ENCODE measurements at places on chromosomes 12 and 14. TPM values are rescaled to one million over a fixed set of nuclear protein-coding genes. Genes with fewer than 3 reads are reported as not detected.

Gene LAG3
- total RNA-seq: not detected

Gene TOX4
- 68.2 TPM for total RNA-seq

Gene SERPINA4
- total RNA-seq: not detected

Gene SCAF11
- total RNA-seq: 152 TPM

Gene CACNA2D4
- 1.7 TPM for total RNA-seq

DNA sequence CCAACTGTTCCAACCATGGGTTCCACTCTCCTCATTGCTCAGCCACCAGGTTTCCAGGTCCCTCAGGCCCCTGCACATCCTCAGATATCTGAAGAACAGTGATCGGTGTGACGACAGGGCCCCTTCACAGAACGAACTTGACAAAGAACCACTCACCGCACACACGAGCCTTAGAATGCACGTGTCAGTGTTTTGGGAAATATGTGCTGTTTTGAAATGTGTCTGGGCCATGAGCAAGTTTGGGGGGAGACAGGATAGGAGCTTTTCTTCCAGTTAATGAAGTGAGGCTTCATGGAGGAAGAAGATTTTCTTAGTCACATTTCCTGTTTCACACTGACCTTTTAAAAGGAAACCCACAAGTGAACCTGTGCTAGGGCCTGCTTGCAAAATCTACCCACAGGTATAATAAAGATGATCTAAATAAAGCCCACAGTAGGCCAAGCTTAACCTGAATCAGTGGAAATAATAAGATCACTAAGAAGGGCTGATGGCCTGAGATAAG lies 58.6 kb downstream of the ZFP36L1 start:
- no peak overlapping the region for H3K27ac ChIP-seq
- no peak overlapping the region for H3K4me3 ChIP-seq
- H3K27me3 ChIP-seq: no peaks in the 10 kb centered on the region
- DNase-seq: no peak
- no peaks in the 10 kb centered on the region for H3K36me3 ChIP-seq
- H3K4me1 ChIP-seq: peaks cover 22% of the 10 kb centered on the region

DNA sequence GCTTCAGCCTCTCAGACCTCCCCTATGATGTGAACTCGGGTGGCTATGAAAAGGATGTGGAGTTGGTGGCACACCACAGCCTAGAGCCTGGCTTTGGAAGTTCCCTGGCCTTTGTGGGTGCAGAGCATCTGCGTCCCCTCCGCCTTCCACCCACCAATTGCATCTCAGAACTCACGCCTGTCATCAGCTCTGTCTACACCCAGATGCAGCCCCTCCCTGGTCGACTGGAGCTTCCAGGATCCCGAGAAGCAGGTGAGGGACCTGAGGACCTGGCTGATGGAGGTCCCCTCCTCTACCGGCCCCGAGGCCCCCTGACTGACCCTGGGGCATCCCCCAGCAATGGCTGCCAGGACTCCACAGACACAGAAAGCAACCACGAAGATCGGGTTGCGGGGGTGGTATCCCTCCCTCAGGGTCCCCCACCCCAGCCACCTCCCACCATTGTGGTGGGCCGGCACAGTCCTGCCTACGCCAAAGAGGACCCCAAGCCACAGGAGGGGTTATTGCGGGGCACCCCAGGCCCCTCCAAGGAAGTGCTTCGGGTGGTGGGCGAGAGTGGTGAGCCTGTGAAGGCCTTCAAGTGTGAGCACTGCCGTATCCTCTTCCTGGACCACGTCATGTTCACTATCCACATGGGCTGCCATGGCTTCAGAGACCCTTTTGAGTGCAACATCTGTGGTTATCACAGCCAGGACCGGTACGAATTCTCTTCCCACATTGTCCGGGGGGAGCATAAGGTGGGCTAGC lies 7.0 kb upstream of the RPS26 start:
- no peak for DNase-seq
- no peaks in the 10 kb centered on the region for H3K27me3 ChIP-seq
- H3K27ac ChIP-seq: no peak overlapping the region
- no peak overlapping the region for H3K4me3 ChIP-seq
- no peaks in the 10 kb centered on the region for H3K4me1 ChIP-seq
- peaks cover 15% of the 10 kb centered on the region for H3K36me3 ChIP-seq

DNA sequence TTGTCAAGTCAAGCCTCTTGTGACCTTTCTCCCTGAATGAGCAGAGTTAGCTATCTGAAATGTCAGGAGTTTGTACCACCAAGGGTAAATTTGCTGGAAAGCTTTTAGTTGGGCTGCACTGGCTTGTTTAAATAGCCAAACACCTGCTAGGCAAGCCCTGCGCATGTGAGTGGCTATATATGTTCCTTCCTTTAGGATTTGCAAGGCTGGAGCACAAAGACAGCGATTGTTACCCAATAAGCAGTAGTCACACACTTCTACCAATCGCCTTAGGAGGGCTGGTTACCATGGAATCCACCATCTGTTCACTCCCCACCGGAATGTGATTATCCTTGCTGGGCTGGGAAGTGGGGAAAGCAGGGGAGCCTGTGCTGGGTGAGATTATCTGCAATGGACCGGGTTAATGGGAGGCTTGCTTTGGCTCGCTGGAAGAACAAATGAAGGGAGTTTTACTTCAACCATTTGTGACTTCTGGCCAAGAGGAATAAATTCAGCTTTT lies 102.5 kb downstream of the FGD4 start:
- DNase-seq: peak; percentile 4
- H3K27me3 ChIP-seq: no peaks in the 10 kb centered on the region
- H3K27ac ChIP-seq: peak overlapping the region; percentile 66
- H3K4me3 ChIP-seq: no peak overlapping the region

- no peaks in the 10 kb centered on the region for H3K27me3 ChIP-seq
- peak overlapping the region; percentile 48 for H3K4me3 ChIP-seq
- no peaks in the 10 kb centered on the region for H3K36me3 ChIP-seq
- H3K4me1 ChIP-seq: peaks cover 5% of the 10 kb centered on the region
- H3K27ac ChIP-seq: peak overlapping the region; percentile 71
- peak; percentile 34 for DNase-seq
These were observed 6.1 kb upstream of the PSMA3 start for GRCh38 chr14:58238252-58239243.

- H3K4me3 ChIP-seq: no peak overlapping the region
- H3K27me3 ChIP-seq: no peaks in the 10 kb centered on the region
These were observed 316.4 kb downstream of the NOVA1 start for GRCh38 chr14:26281280-26281998.

DNA sequence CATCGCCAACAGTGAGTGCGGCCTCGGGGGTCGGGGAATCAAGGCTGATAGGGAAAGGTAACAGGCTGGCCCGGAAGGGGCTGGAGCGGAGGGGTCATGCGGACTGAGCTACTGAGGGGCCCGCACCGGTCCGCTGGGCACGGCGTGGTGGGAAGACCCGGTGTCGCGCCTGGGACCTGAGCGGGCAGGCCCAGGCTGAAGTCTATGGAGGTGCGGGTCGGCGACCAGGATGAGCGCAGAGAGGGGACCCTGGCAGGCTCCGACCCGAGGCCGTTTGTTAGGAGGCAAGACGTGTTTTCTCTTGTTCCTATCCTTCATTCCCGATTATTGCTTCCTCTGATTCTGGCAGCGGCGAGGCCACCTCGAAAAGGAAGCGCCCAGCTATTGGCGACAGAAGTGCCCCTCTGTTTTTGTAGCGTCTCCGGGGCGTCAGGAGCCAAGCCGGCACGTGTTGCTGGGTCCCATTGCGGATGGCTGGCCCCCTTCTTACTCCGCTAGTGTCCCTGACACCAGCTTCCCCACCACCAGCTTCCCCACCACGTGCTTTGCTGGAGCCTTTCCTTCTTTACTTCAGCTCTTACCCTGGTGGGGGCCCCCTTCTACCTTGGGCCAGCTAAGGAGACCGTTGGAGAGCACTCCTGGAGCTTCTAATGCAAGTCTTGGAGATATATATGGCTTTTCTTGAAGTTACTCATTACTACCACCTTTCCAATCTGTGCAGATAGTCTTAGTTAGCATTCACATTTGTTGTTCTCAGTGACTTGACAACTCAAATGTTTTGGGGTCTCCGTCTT lies 653 bp downstream of the PA2G4 start:
- peaks cover 32% of the 10 kb centered on the region for H3K36me3 ChIP-seq
- no peaks in the 10 kb centered on the region for H3K27me3 ChIP-seq
- H3K4me3 ChIP-seq: peak overlapping the region; percentile 90
- no peaks in the 10 kb centered on the region for H3K4me1 ChIP-seq
- peak overlapping the region; percentile 66 for H3K27ac ChIP-seq

GRCh38 chr12:79360286-79360685 lies 330.5 kb downstream of the PAWR start:
- peaks cover 18% of the 10 kb centered on the region for H3K4me1 ChIP-seq
- H3K4me3 ChIP-seq: no peak overlapping the region
- H3K36me3 ChIP-seq: no peaks in the 10 kb centered on the region
- no peaks in the 10 kb centered on the region for H3K27me3 ChIP-seq
- H3K27ac ChIP-seq: no peak overlapping the region

- H3K27ac ChIP-seq: no peak overlapping the region
- peak; percentile 58 for DNase-seq
- no peaks in the 10 kb centered on the region for H3K4me1 ChIP-seq
- H3K27me3 ChIP-seq: no peaks in the 10 kb centered on the region
These were observed 42.0 kb downstream of the IQSEC3 start for GRCh38 chr12:108594-108993.

- H3K4me1 ChIP-seq: no peaks in the 10 kb centered on the region
- no peaks in the 10 kb centered on the region for H3K36me3 ChIP-seq
- DNase-seq: no peak
- no peak overlapping the region for H3K4me3 ChIP-seq
- H3K27ac ChIP-seq: no peak overlapping the region
These were observed 392.3 kb downstream of the MED13L start for GRCh38 chr12:115885040-115885690.

DNA sequence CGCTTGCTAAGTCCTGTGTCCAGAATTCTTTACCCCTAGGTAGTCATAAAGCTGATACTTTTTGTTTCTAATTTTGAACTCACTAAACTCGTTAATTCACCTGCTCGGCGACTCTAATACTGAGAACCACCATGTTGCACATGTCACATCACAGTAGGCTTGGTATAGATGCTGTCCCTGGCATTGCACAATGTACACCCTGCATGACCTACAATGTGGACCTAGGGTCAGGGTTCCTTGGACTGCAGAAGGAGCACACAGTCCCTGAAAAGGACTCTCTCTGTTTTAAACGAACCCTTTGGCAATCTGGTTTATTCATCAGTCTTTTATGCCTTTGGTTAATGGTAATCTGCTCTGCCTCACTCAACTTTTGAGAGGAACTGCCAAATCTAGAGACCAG lies 272.4 kb downstream of the FOXN3 start:
- H3K4me1 ChIP-seq: peaks cover 4% of the 10 kb centered on the region
- H3K27me3 ChIP-seq: no peaks in the 10 kb centered on the region
- H3K4me3 ChIP-seq: no peak overlapping the region
- H3K36me3 ChIP-seq: no peaks in the 10 kb centered on the region

DNA sequence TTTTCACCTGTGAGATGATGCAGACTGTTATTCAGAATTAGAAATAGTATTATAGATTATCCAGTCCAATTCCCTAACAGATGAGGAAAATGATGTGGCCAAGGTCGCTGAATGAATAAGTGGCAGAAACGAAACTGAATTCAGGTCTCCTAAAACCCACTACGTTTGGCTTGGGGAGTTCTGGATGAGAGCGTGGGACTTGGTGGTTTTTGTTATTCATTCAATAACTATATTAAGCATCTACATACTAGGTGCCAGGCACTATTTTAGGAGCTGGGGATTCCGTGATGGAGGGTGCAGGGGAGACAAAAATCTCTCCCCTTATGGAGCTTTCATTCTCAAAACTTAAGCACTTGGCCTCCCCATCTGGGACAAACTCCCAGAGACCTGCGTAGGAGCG lies 813 bp upstream of the CCDC184 start:
- DNase-seq: no peak
- no peaks in the 10 kb centered on the region for H3K36me3 ChIP-seq
- H3K4me3 ChIP-seq: peak overlapping the region; percentile 40
- H3K27me3 ChIP-seq: peaks cover 6% of the 10 kb centered on the region

DNA sequence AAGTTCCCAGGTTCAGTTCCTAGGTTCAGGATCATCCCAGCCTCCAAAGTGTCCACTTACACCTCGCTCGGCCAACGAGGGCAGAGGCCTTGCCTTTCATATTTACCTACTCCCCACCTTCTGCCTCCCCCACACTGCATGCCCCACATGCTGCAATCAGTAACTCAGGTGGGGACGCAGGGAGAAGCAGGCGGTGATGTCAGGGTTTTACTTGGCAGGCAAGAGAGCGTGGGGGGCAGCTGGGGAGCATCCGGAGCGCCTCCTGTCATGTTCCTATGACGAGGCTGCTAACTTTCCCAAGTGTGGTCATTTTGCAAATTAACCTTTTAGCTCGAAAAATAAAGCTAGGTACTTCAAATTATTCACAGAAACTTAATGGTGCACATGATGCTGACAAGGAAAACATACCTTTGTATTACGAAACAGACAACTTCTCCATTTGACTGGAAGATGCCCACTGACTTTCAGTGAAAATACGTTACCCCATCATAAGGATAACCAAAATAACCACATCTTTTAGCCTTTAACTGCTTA lies 53.8 kb downstream of the SETD3 start:
- no peak overlapping the region for H3K27ac ChIP-seq
- peaks cover 19% of the 10 kb centered on the region for H3K4me1 ChIP-seq
- H3K36me3 ChIP-seq: no peaks in the 10 kb centered on the region
- DNase-seq: no peak
- no peak overlapping the region for H3K4me3 ChIP-seq

DNA sequence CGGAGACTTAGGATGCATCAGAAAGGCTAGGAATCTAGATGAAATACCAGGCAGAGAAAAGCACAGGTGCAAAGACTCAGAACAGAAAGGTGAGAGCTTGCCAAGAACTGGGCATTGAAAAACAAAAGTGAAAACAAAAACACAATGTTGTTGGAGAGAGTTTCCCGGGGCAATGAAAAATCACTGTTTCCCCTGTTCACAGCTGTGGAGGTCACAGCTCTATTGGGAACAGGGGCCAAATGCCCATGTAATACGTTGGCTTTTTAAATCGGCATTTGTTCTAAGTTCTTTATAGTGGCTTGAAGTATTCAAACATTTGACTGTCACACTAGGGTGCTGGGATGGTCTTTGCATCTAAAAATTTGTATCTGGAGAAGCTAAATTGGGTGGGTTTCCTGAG lies 108.3 kb downstream of the SLC15A4 start:
- H3K27ac ChIP-seq: no peak overlapping the region
- H3K4me3 ChIP-seq: no peak overlapping the region
- no peak for DNase-seq
- H3K36me3 ChIP-seq: no peaks in the 10 kb centered on the region

- H3K4me3 ChIP-seq: no peak overlapping the region
- no peak for DNase-seq
- H3K36me3 ChIP-seq: no peaks in the 10 kb centered on the region
- no peaks in the 10 kb centered on the region for H3K27me3 ChIP-seq
- no peak overlapping the region for H3K27ac ChIP-seq
These were observed 6.7 kb upstream of the RPS6KA5 start for GRCh38 chr14:91067186-91067585.

GRCh38 chr12:56581418-56582145 lies 48.5 kb downstream of the BAZ2A start:
- H3K27ac ChIP-seq: no peak overlapping the region
- peaks cover 37% of the 10 kb centered on the region for H3K36me3 ChIP-seq
- no peak overlapping the region for H3K4me3 ChIP-seq
- no peaks in the 10 kb centered on the region for H3K4me1 ChIP-seq

DNA sequence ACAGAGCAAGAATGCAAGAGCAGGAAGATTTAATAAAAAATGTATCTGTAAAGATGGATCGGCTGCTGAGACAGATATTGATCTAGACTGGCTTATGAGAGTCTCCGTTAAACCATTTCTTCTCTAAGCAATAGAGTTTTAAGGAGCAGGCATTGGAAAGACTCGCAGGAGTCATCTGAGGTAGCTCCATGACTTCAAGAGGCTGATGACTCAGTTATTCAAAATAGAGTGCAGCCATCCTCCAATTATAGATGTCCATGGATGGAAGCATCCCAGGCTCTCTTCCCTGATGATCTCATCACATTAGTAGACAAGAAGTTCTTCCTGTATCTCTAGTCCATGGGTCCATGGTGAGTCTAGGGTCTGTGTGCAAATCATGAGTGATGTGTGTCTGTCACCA lies 638.3 kb upstream of the TMEM132C start:
- no peaks in the 10 kb centered on the region for H3K27me3 ChIP-seq
- H3K4me3 ChIP-seq: no peak overlapping the region
- H3K4me1 ChIP-seq: no peaks in the 10 kb centered on the region
- no peak for DNase-seq
